ENCODE measurements at places on chromosomes 16 and 17.
A peak's percentile ranks its signal among the peaks of the same experiment; 100 is the strongest.

DNA sequence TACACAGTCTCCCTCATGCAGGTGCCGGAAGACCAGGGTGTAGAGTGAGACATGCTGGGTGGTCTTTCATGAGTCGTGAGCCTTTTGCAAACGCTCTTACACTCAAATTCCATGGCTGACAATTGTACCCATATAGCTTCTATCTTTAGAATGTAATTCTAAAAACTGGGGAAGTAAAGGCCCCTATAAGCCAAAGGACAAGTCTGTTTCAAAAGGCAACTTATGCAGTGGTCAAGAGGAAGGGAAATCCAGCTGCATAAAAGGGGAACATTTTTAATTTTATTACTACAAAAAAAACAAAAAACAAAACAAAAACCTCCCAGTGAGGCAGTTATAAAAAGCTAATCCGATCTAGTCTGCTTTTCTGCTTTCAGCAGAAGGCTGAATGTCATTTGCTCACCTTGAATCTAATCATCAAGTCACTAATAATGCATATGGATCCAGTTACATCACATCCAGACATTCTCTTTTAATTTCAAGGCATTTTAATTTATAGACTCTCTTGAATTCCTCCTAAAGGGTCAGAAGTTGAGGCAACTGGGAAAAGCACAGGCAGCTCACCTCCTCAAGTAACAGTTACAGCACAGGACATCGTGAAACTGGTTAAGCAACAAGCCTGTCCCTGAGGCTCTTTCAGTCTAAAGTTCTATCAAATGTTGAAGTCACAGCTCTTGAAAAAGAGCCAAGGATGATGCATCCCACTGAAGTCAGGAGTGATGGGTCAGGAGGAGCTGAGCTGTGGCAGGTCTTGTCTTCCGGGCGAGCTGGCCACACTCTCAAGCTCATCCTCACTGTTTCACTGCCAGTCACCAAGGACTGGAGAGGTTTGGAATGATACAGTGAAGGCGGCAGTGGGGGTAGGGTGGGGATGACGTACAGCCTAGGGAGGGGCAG, 99.7 kb downstream of the VPS53 start:
- no peak for DNase-seq

DNA sequence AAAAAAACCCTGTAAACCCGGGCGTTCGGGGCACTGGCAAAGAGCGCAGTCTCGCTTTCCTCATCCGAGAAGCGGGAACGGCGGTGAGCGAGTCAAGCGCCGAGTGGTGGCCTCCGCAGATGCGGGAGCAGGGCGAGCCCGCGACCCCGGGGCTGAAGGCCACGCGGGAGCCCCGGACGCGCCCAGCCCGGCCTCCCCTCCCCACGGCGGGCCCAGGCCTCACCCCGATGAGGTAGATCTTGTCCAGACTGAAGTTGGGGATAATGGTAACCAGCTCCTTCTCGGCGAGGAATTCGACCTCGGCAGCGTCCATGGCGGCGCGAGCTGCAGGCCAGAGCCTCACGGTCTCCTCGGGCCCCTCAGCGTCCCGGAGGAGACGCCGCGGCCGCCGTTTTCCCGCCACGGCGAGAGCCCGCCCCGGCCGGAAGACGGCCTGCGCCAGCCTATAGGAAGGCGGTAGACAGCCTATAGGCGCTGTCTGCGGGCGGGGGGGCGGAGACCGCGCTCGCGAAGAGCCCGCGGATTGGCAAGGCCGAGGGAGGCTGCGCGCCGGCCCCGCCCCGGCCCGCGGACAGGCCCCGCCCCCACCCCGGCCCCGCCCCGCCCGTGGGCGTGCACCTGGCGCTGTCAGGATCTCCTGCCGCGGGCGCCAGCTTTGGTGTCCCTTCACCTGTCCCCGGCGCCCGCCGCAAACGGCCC, at the start of gene GINS2:
TSS of gene GINS2 (minus strand) at position 369 of the 699 bp plus-strand sequence. CDS start at position 313, 56 bp downstream.
- DNase-seq, result peak; percentile 90

DNA sequence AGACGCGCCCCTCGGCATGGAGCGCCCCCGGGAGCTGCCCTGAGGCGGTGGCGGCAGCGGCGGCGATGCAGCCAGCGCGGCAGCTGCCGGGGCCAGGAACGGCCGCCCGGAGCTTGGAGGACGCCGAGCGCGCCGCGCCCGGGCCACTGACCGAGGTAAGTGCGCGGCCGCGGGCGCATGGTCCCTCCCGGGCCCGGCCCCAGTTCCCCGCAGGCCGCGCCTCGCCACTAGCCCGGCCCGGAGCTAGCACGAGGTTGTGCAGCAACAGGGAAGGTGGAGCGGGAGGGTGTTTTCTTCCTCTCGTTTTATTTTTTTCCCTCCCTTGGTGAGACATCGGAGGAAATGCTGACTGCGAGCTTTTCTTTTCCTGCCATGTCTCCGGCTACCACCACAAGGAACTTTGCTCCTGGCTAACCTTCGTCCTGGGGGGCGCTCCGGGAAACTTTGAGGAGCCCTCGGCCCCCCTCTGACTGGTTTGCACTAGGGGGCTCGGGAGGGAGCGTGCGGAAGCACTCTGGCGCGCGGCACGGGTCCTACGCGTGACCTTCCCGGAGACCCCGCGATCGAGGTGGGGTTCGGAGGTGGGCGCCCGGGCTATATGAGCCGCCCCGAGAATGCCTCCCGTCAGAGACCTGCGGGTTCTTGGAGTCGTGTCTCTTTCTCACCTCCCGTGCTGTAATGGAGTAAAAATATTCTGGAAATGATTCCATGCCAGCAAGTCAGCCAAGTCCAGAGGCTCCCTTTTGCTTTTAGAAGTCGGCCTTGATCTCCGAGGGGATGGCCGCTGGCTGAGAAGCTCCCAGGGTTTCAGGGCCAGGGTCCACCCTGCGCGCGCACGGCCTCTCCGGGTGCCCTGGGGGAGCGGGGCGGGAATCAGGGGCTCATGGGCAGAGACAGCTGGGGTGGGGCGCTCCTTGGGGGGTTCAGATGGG, 868 bp downstream of the KCNJ12 start:
- no peak for DNase-seq

DNA sequence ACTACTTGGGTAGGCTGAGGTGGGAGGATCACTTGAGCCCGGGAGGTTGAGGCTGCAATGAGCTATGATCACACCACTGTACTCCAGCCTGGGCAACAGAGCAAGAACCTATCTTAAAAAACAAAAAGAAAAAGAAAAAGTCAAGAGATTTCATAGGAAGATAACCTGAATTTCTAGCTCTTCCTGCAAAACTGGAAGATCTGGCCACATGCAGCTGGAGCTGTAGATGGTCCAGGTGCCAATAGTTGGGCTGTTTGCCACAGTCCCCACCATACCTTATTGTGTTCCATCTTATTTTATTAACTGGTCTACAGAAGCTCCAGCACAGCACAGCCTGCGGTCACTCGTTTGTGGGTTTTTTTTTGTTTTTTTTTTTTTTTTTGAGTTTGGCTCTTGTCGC, 15.0 kb downstream of the ATP2A1 start:
- no peak for DNase-seq

DNA sequence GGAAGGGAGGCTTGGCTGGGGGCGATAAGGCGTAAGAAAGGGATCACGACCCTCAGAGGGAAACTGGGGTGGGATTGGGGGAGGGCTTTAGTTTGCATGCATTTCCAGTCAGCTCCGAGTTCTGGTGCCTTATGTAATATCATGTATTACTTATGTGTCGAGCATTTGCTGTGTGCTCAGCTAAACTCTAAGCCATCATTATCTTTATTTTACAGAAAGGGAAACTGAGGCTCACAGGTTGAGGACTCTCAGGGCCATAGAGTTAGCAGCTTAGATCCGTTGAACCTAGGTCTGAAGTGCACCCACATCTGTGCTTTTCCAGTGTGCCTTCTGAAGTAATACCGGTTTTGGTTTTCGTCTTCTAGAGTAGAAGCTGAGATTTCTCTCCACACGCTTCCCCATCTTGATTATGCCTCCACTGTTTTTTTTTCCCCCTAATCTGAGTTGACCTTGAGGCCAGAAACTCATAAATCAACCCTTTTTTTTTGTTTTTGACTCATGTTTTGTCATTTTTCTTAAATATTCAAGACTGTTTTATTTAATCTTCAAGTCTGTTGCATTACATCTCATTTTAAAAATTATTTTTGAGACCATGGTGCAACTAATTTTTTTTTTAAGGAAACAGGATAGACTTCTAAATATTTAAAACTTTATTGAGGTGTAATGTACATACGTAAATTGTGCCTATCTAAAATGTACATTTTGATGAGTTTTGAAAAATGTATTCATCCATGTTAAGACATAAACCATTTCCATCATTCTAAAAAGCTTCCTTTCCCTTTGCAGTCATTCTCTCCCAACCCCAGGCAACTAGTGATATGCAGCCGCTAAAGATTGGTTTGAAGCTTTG, 741 bp downstream of the CYB5B start:
- no peak for DNase-seq

DNA sequence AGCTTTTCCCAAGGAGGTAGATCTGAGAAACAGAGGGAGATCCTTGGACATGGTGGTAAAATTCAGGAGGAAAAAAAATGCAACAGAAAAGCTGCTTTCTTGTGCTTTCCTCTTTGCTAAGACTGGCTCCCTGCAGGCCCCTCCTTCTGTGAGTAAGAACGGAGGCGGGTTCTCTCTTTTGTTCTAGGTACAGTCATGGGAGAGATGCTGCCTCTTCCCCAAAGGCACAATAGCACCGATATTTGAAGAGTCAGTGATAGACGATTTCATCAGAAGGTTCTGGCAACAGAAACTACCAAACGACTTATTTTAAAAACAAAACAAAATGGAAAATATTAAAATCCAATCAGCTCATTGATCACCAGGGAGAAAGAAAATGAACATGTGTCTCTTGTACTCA, 32.6 kb upstream of the KIFC3 start:
- no peak for DNase-seq

- no peak for DNase-seq
Measured at GRCh38 chr16:27379919-27380318, 22.1 kb upstream of the IL21R start.

DNA sequence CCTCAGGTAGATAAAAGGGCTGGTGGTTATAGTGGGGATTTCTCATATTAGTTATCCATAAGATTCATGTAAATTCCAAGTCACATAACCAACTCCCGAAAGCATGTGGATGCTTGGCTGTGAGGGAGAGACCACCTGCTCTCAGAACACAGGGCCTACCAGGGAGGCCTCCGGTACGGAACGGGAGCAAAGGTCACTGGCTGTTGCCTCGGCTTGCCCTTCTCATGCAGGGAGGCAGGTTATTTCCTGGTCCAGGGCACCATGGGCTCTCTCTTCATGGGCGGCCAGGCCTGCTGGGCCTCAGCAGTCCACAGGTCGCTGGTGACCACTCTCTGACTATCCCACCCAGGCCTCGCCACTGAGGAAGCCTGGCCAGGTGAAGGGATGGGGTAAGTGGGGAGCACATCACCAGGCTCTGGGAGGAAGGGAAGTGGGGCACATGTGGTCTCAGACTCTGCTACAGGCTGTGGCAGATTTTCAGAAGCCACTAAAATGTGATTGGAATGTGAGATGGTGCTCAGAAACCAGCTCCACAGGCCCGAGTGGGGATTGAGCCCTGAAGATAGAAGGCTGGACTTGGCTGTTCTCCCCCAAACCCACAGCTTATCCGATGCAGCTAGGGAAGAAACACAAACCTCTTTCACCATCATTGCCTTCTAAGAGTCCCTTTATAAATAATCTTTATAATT, 45.4 kb downstream of the HNF1B start:
- no peak for DNase-seq

DNA sequence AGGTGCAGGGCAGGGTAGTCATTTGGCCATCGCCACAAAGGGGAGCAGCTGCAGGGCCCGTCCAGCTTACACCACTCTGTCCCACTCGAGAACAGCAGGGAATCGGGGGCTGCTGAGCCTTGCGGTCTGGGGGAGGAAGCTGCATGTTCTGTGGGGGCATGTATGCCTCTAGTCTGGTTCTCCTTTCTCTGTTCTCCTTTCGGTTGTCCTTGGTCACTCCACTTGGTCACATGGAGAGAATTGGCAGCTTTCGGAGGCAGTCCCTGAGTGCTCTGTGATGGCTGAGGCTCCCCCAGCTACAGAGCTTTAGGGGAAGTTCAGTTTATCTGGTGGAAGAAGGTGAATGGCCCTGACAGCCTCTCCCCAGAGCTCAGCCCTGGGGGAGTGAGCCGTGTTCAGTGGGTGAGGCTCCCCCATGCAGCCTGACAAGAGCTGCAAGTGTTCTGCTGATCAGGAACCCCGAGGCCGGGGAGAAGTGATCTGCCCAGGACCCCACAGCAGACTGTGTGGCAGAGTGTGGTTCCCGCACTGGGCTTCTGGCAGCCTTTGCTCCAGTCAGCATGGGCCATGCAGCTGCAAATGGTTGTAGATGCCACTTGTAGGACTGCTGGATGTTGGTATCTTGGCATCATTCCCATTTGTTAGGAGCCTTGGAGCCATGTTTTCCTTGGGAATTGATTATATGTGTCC, 22.3 kb upstream of the SMPD3 start:
- DNase-seq, result no peak

- DNase-seq, result no peak
Measured at GRCh38 chr16:78425891-78426510, 326.5 kb downstream of the WWOX start.

DNA sequence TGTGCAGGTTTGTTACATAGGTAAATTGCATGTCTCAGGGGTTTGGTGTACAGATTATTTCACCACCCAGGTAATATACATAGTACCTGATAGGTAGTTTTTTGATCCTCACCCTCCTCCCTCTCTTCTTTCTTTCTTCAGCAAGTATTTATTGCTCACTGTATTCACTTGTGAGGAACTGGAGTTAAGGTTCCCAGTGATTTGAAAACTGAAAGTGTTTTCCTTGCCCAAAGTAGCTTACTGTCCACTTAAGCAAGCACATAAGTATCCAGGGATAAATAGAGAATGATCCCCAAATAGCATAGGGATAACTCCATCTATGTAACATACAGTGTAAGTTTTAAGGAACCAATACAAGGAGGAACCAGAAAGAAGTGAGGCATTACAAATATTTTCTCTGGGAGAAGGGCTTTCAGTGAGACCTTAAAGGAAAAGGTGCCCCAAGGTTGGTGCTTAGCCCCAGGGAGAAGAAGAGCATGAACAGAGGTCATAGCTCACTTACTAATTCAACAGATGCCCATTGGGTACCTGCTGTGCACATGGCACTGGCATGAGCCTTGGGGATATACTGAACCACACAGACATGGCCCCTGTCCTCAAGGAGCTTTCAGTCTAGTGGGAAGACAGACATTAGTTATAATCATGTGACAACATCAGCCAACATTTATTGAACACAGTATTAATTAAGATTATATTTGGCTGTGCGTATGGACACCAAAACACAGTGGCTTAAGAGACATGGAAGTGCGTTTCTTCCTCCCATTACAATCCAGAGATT, 17.0 kb downstream of the MYL4 start:
- DNase-seq, result no peak

- DNase-seq, result no peak
Measured at GRCh38 chr17:17892009-17892408, 55.2 kb upstream of the SREBF1 start.

DNA sequence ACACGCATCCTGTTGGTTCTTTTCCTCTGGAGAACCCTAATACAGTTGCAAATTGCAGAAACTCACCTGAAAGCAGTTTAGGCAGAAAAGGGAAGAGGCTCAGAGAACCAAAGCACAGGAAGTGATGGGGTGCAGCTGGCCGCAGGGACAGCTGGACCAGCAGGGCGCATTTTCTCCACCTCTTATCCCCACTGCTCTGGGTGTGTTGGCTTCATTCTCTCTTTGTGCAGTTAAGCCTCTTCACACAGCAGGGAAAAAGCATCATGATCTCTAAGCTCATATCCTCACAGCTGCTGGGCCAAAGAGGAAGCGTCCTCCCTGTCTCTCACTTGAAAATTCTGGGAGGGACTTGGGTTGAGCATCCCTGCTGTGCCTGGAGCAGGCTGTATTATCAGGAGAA, 20.0 kb upstream of the LRRC75A start:
- DNase-seq, result no peak
